ENCODE measurements at places on chromosomes 6 and 20.

- no peak for DNase-seq
Observed at GRCh38 chr6:1212919-1213318, 99.0 kb upstream of the FOXQ1 start.

GRCh38 chr6:31399589-31400466 is 3.6 kb upstream of the MICA start:
- DNase-seq, result peak; percentile 94

DNA sequence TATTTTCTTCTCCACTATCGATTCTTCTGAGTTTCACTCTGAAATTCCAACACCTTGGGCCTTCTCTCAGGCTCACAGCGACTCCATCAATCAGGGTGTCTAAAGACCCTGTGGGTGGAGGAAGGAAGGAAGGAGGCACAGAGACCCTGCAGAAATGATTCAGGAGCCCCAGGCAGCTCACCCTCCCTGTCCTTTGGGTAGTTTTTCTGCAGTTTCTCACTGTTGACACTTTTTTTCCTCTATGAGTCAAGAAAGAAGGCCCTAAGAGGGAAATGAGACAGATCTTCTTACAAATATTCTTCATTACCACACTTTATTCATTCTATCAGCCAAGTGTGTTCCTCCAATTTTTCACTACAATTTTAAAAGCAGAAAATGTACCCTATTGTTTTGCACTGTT is 34.2 kb upstream of the TBXT start:
- DNase-seq, result no peak

DNA sequence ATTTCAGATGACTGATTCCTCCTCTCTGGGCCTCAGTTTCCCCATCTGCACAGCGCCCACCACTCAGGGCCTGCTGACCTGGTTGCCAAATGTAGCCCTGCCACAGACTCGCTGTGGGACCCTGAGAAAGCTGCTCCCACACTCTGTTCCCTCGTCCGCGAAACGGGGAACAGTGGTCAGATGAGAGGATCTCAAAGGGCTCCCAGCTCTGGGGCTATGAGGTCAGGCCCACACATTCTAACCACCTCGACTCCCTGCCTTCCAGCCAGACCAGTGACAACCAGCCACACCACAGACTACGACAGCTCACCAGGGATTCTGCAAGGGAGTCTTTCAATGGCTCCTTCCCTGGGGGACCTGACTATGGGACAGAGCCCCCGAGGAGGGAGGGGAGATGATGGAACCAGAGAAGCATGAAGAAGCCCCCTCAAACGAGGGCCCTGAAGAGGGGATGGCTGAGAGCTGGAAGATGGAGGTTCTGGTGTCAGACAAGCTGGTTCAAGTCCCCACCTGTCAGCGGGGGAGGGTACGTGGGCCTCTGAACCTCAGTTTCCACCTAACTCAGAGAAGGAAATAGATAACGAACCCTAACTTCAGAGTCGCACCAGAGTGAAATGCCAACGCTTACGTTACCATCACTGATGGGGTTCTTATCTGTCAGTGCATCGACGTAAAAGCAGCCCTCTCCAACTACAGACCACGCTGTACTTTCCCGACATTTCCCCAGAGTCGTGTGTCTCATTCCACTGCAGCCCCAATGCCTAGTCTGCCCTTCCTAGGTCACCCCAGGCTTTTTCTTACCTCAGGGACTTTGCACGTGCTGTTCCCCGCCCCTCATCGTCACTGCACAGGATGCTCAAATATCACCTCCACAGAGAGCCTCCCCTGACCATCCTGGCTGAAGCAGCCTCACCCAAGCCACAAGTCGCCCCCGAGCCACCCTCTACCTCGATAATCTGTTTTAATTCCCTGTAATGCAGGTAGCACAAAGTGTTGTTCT is 60.5 kb downstream of the PREX1 start:
- no peak for DNase-seq

DNA sequence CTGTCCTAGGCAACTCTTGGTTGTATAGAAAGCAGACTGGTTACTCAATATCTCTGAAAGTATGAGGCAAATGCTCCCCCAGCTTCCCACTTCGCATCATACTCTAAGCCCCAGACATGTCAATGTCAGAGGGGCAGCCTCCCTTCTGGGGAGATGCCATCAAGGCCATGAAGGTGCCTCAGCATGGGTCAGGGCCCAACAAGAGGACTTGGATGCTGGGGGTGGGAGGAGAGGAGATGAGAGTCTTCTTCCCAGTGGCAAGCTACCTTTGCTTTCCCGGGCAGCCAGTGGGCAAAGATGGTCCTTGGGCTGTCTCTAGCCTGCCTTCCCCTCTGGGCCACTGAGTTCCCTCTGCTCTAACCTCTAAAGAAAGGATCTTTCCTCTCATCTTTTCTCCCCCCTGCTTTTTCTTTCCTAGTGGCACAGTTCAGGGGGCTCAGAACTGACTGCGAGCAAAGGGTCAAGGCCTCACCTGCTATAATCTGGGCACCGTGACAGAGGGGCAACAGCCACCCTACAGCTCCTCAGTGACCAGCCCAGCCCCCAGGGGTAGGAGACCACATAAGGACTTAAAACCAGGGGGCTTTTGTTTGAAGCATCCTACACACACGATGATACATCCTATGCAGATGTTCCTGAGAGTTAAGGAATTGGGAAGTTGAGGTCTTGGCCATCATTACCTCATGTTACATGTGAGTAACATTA is 26.2 kb downstream of the MOCS1 start:
- DNase-seq, result no peak

DNA sequence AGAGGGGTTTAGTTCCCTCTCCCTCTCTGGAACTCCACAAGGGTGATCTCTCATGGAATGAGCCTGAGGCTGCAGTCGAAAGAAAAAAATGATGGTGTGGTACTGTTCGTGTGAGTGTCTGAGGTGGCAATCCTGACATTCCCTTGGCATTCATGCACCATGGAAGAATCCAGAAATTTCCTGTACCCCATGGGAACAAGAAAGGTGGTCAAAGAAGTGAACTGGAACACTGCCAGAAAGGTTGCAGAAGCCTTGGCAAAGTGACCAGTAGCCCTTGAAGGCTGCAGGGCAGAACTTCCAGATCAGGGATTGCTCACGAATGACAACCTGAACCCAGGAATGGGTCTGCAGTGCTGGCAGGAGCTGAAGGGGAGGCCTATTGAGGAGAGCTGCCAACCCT is 394.7 kb downstream of the CD83 start:
- no peak for DNase-seq

- peak; percentile 17 for DNase-seq
Observed at GRCh38 chr20:52313341-52313963, 121.9 kb upstream of the ZFP64 start.

DNA sequence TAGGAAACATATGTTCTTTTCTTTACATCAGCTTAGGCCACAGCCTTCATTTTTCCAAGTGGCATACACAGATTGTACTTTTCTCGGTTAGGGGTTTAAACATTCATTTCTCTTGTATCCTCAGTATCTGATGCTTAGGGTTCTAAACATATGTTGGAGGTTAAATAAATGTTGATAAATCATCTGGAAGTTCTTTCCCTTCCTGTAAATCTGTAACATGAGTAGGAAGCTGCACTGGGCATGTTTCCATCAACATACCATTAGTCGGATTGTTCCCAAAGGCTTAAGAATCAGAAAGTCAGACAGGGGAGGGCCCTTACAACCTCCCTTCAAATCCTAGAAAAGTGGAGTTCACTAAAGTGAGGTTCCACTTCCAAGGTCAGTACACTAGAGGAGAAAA is 54.8 kb upstream of the BCLAF1 start:
- DNase-seq, result no peak

DNA sequence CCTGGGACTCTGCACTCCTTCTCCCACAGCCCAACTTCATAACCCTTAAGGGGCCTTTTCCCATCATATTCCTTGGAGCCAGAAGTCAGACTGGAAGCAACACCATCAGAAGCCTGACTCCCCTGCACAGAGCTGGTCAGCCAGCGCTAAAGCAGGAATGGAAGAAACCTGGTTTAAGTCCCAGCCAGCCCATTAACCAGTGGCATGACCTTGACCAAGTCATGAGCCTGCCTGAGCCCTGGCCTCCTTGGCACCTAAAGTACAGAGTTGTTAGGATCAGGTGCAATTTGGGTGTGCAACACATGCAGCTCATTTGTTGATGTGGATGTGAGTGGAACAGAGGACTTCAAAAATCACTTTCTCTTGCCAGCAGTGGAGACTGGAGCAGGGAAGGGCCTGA is 20.8 kb downstream of the FOXP4 start:
- DNase-seq, result no peak

- DNase-seq, result no peak
Observed at GRCh38 chr20:38193586-38194105, 28.6 kb upstream of the TGM2 start.

DNA sequence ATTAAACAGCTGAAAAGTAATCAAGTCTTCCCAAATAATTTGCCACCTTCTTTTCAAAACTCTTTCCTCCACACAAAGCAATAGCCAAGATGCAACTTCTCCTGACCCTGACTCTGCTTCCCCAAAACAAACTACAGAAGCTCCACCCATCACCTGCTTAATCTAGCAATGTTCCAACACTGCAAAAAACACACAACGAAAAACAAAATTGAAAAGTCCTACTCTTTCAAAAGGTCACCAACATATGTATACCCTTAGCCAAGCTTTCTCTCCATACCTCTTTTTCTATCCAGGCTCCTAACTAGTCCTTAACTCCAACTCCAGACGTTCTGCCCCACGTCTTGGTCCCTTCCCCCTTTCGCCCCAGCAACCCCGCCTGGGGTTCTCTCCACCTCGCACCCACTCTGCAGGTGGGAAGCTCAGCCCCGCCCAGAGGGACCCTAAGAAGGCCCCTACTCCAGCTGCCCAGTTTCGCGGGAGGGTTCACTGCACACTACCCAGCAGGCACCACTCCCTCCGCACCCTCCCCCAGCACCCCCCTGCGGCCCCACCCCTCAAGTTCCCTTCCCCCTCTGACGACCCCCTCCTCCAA is 717 bp downstream of the CSNK2A1 start:
- no peak for DNase-seq

- no peak for DNase-seq
Observed at GRCh38 chr6:35016502-35017321, 124.4 kb downstream of the TCP11 start.

- DNase-seq, result no peak
Observed at GRCh38 chr6:157770946-157771345, 52.1 kb upstream of the SNX9 start.

- no peak for DNase-seq
Observed at GRCh38 chr20:6898928-6899327, 131.4 kb downstream of the BMP2 start.

DNA sequence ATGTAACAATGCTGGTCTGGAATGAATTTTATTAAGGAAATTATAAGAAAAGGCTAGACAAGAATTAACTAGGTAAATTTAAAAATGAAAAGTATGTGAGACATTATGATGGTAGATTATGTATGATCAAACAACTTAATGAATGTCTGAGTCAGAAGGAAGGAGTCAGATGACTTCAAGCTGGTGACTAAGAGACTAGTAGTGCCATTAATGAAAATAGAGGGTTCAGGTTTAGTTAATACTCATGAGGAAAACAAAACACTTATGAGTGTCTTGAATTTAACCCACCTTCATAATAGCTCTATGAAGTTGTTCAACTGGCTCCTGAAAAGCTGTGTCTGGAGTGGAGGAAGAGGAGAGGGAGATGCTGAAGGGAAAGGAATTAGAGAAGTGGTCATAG is 256.3 kb downstream of the ADGRB3 start:
- no peak for DNase-seq

- DNase-seq, result no peak
Observed at GRCh38 chr6:163862701-163863100, 448.2 kb downstream of the QKI start.

- DNase-seq, result peak; percentile 89
Observed at GRCh38 chr20:50020288-50020687, 37.5 kb downstream of the SNAI1 start.

DNA sequence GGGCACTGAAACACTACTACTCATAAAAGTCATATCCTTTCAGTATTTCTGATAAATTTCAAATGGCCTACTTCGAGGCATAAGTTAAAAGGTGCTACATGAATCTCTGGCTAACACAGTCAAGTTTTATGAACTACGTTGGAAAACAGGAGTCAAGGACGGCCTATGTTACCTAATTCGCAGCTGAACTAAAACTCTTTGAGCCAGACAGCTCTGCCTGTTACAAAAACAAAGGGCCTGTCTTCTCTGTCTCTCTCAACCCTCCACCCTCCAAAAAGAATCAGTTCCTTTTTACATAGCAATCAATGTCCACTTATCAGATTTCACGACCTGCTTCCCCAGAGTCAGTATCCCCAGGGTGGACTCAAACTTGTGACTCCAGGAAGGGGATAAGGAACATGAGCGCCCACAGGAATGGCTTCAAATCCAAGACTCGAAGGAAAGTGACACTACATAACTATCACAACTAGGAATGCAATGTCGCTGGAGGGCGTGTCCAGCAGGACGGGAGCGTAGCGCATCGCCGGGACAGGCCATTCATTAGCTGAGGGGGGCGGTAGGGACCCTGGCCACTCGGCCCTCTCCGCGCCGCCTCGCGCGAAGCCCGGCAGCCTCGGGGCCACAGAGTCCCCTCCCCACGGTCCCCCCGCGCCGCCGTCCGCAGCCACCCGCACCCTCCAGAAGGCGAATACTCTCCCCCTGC is 591 bp downstream of the IBTK start:
- DNase-seq, result no peak

DNA sequence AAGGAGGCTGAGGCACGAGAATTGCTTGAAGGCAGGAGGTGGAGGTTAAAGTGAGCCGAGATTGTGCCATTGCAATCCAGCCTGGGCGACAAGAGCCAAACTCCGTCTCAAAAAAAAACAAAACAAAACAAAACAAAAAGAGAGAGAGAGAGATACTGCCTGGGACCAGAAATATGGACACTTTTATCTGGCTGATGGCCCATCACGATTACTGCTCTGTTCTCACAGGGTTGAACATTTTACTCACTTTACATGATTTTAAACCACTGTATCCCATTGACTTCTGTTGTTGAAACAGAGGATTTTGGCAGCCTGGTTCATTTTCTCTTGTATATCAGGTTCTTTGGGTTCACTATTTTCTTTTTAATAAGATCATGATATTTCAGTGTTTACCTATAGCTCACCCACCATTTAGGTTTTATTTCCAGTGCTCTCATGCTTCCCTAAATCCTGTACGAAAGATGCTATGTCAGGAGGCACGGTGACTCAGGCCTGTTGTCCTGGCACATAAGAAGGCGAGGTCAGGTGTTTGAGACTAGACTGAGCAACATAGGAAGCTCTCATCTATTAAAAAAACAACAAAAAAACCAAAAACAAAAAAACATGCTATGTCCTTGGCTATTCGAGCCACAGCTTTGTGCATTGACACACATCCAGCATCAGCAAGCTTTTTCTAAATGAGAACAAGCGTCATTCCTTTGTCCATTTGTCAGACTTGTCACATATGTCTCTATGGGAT is 34.5 kb upstream of the RREB1 start:
- DNase-seq, result no peak

- no peak for DNase-seq
Observed at GRCh38 chr6:16594849-16595248, 166.4 kb downstream of the ATXN1 start.

- DNase-seq, result no peak
Observed at GRCh38 chr6:11121851-11122250, 10.3 kb upstream of the ERVFRD-1 start.

- no peak for DNase-seq
Observed at GRCh38 chr6:115393821-115394220, 666.9 kb downstream of the FRK start.

Data from NCI-H226 (cell line).